ENCODE measurements at places on chromosomes 6 and 20.
A peak's percentile ranks its signal among the peaks of the same experiment; 100 is the strongest.

DNA sequence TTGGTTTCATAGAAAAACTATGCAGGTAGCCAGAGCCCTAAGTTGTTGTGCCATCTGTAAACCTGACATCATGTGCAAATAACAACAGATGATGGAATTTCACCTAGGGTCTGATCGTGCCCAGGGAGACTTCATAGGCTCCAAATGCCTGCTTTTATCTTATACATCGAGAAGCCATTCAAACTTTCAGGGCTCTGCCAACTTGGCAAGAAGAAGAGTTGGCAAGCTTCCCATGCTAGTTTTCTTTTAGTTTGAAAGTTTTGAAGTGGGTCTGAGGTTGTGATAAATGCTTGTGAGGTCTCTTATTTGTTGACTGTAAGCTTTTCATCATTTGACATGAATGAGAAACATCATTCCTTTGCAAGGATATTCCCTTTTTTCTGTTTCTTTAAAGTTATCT, 175.4 kb upstream of the FLRT3 start:
- no peak for DNase-seq

- no peak for DNase-seq
Measured at GRCh38 chr20:25251558-25251957, 3.7 kb downstream of the PYGB start.

DNA sequence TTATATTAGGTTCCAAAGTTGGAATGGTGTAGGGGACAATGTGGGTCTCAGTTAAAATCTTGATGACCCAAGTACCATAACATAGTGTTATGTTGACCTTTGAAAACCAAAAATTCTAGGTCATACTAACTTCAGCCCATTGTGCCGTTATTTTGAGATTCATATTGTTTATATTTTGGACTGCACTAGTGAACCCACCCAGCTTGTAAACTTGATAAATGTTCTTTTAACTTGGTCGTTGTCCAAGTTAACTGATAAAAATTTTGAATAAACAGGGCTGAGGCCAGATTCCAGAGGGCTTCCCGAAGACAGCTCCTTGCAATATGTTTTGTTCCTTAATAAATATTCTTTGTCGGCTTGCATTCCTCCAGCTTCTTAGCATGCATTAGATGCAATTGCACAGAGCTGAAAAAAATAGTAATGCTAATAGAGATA, 90.3 kb downstream of the BCAS1 start:
- DNase-seq, result peak; percentile 51

DNA sequence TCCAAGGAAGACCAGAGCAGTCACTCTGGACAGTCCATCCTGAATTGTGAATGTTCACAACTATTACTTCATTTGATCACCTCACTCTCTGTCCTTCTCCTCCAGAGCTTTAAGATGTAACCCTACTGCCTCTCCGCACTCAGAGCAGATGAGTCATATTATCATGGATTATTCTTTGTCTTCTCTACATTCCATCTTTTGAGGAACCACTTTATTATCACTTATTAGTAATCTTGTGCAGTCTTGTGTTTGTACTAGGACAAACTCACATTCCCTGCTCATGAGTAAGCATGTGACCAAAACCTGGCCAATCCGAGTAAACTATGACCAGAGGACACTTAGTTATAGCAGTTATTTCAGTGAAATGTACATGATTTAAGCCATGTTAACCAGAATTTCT, 401.5 kb upstream of the ADGRB3 start:
- DNase-seq, result no peak

DNA sequence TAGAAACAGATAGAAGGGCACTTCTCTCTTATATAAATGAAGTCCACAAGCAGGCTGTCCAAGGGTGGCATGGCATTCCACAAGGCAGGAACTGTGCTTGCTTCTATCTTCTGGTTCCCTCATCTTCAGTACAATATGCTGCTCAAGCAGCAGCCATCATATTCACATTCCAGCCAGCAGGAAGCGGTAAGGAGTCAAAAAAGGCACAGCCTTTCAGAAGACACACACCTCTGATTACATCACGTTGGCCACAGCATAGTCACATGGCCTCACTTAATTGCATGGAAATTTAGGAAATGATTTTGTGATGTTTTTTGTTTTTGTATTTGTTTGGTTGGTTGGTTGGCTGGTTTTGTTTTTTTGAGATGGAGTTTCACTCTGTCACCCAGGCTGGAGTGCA, 19.0 kb downstream of the REM1 start:
- peak; percentile 54 for DNase-seq
